ENCODE measurements at places on chromosomes 6 and 20.

DNA sequence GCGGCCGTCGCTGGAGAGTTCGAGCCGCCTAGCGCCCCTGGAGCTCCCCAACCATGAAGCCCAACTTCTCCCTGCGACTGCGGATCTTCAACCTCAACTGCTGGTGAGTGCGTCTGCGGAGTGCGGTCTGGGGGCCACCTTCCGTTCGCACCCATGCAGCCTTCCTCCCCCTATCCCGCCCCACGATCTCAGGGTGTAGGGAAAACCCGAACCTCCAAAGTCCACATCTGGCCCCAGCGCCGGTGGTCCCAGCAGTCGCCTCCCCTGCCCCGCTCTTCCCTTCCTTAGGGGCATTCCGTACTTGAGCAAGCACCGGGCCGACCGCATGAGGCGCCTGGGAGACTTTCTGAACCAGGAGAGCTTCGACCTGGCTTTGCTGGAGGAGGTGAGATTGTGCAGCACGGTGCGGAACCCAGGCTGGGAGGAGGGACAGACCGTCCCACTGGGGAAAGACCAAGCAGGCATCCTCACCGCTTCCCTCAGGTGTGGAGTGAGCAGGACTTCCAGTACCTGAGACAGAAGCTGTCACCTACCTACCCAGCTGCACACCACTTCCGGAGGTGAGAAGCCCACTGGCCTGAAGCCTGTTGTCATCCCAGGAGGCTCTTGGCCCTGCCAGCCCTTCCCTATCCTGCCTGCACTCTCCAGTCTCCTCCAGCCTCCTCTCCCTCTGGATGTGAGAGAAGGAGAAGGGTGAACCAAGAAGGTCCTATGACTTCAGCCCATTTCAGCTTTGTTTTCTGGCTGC lies 719 bp downstream of the SMPD2 start:
- DNase-seq = no peak

GRCh38 chr20:50335105-50335504 lies 144.5 kb downstream of the CEBPB start:
- no peak for DNase-seq

- no peak for DNase-seq
These were observed 78.8 kb upstream of the ZBTB24 start for GRCh38 chr6:109561844-109562243.

GRCh38 chr20:48659858-48660257 lies 167.9 kb downstream of the PREX1 start:
- DNase-seq = no peak

DNA sequence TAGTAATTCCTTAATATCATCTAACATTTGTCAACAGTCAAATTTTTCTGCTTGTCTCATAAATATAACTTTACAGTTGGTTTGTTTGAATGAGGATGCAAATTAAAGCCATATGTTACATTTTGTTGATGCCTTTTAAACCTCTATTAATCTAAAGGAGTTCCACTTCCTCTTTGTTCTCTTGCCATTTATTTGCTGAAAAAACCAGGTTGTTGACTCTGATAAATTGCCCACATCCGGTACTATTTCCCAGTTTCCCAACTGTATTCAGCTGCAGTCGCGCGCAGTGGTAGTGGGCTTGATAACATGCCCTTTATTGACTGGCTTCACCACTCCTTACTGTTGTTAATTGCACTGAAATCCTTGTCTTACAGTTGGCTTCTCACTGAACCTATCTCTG lies 32.8 kb upstream of the SIRPB2 start:
- DNase-seq = no peak

DNA sequence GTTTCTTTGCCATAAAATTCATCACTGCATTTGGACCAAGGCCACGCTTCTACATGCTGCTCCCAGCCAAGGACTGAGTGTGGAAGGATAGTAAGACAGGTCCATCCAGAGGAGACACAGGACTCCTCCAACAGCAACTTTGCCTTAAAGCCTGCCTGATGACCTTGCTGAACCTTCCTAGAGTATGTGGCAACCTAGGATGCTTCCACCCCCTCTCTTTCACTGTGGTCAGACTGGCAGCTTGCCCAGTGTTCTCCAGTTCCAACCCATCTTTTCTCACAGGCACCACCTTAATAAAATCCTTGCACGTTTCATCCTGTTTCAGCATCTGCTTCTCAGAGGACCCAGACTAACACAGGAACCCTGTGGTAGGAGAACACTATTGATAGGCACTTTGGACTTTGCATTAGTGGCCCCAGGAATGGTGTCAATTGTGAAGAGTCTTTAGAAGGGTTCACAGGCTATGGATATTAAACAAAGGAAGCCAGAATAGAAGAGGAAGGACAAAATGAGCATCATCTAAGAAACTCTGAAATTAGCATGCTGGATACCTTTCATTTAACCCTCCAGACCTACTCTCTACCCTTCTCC lies 2.4 kb upstream of the PKHD1 start:
- no peak for DNase-seq

- no peak for DNase-seq
These were observed 68.1 kb downstream of the SLC22A23 start for GRCh38 chr6:3388786-3389185.

GRCh38 chr20:43300901-43301300 lies 111.2 kb upstream of the PTPRT start:
- no peak for DNase-seq

DNA sequence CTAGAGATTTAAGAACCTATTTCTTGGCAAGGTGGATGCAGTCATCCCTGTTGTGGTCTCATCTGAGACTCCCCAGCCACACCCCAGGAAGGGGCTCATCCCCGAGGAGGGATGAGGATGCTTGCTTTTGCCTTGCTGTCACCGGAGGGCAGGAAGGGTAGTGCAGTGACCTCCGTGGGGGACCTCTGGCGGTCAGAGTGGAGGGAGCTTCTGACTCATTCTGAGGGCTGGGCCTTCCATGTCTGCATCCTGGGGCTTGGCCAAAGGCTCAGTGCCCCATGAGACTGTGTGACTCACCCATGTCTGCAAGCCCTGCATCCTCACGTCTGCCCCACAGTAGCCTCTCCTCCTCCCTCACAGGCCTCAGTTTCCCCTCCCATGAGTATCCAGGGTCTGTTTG lies 38.7 kb downstream of the UQCC2 start:
- DNase-seq = no peak

GRCh38 chr6:98724537-98724936 lies 109.8 kb upstream of the POU3F2 start:
- no peak for DNase-seq

DNA sequence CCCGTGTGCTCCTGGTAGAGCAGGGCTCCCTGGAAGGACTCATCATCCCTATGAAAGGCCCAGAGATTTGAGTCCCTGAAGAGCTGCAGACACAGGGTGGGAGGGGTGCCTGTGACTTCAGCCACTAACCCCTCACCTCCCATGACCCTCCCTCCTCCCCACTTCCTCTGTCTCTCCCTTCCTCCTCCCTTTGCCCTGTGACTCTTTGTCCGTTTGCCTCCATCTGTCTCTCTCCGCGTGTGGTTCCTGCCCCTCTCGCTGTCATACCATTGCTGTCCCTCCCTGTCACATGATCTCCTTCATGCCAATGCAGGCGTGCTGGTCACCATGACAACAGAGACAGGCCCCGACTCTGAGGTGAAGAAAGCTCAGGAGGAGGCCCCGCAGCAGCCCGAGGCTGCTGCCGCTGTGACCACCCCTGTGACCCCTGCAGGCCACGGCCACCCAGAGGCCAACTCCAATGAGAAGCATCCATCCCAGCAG lies 19.0 kb downstream of the EPB41L1 start:
- no peak for DNase-seq

DNA sequence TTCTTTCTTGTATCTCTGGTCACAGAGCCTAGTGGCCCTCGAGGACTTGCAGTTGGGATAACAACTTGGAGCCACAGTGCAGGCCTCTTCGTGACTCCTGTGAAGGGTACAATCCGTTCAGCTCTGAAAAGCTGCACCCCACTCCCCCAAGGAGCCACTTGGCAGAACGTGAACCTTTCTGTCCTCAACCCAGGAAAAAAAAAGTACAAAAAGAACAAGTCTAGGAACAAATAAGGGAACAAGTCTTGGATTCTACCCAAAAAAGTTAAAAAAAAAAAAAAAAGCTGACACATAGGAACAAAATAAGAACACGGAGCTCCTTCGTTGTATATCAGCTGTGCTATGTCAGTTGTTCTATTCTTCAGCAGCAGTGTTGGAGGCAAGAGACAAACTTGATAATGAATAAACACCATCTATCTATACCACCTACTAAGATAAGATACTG lies 77.9 kb upstream of the TULP1 start:
- no peak for DNase-seq

GRCh38 chr6:19013026-19013705 lies 626.0 kb downstream of the RNF144B start:
- no peak for DNase-seq

- no peak for DNase-seq
These were observed 125.5 kb upstream of the TMEM170B start for GRCh38 chr6:11412011-11412424.

- no peak for DNase-seq
These were observed 12.9 kb downstream of the MAPK13 start for GRCh38 chr6:36142971-36143838.

- no peak for DNase-seq
These were observed 30.5 kb downstream of the MAFB start for GRCh38 chr20:40658509-40658908.

DNA sequence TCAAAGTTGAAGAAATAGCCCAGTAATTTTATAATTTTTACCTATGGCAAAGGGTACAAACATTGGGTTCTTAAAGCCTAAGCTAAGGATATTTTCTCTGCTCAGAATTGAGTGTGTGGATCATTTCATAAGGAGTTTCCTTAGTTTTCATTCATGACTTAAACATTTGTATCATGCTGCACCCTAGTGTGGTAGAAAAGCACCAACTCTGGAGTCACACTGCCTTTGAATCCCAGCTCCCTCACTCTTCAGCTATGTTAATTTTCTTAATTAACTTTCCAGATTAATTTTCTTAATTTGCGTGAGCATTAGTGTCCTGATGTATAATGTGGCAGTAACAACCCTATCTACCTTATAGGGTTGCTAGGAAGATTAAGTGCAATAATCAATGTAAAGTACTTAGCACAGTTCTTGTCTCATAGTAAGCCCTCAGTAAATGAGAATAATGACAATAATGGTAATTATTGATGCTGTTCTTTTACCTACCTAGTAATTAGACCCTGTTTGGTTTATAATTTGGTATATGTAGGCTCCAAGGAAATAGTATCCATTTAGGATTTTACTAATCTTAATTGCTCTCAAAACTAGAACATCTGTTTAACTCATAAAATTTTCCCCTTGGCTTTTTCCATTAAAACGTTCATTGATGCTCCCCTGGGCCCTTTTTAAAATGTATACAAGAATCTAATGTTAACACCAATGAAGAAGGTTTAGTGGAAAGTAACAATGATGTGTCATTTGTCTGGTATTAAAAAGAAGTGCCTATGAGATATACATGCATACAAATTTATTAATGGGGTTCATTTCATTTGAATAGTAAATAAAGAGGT lies 31.6 kb downstream of the DSE start:
- DNase-seq = no peak

DNA sequence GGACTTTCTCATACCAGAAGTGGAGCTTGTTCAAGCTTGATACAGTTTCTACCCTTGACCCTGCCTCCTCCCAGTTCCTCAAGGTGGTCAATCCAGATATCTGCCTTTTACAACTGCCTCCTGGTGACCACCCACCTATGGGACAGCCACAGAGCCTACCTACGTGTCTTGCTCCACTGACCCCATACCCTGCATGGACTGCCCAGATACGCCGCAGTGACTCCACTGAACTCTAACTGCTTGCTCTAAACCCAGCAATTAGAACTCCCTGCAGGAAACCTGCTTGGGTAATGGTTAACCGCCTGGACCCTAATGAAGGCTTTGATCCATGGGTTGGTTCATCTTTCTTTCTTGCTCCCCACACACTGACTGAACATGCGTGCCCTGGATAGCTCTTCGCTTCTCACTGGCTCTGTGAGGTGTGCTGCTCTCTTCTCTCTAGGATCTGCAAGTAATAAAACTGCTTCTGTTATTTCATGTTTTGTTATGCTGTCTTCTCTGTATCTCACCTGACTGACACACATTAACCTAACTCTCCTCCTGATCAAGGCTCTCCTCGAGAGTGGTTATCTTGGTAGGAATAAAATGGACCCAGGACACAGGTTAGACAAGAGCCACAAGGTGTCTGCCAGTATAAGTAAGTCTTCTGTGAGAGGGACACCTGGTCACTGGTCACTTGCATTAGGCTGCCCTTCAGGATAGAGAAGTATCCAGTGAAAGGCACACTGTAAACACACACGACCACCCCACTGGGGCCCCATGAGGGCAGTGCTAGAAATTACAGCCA lies 79.2 kb downstream of the CHD6 start:
- DNase-seq = no peak

DNA sequence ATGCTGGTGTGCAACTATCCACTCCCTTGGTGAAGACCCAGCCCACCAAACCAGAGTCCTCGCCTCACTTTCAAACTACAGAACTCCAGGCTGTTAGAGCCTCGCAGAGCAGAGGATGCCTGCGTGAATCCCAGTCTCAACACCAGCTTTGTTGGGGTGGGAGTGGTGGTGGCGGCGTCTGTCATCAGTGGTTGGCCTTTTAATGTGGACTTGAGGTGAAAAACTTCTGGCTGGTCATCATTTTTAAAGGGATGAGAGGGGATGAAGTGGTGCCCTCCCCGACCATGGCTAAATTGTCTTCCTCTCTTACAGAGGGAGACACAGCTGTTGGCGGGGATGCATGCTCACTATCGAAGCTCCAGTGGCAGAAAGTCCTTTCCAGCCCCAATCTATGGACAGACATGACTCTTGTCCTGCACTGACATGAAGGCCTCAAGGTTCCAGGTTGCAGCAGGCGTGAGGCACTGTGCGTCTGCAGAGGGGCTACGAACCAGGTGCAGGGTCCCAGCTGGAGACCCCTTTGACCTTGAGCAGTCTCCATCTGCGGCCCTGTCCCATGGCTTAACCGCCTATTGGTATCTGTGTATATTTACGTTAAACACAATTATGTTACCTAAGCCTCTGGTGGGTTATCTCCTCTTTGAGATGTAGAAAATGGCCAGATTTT lies 54.9 kb downstream of the EZR start:
- DNase-seq = no peak

GRCh38 chr6:41587131-41587879 lies 41.1 kb downstream of the FOXP4 start:
- DNase-seq = no peak

- no peak for DNase-seq
These were observed 303.8 kb downstream of the COL12A1 start for GRCh38 chr6:74902089-74902488.

DNA sequence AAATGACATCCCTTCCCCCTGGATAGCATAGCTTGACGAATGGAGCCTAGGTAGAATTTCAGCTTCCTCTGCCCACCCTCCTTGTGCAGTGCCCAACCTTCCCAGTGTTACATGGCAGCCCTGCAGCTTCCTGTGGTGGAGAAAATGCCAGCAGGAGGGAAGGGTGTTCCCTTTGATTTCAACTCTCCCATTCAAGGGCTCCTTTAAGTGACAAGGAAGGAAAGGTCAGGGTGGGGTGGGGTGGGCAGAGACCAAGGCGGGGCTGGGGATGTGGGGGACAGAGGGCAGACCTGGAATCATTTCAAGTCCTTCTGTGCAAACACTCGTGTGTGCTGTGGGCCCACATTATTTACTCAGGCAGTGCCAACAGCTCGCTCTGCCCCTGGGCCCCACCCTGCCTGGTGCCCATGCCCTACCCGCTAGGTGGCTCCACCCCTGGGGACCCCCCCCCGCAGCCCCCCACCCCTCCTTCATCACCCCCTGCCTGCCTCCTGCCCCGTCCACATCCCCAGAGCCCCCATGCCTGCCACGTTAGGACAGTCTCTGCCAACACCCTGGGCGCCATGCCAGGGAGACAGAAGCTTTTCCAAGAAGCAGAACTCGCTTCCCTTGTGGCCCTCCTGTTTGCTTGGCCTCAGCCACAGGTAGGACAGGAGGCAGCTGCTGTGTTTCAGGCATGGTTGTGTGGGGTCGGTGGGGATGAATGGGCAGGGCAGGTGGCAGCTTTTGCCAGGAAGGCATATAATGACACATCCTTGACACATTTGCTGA lies 9.4 kb downstream of the SPDEF start:
- no peak for DNase-seq

All from activated naive CD4-positive, alpha-beta T cell treated with anti-CD3 and anti-CD28 coated beads, Interleukin-2, amount 50 U/mL, for 72 hours (primary cell).